Stimulated activated CD4-positive, alpha-beta T cell treated with anti-CD3 and anti-CD28 coated beads, Interleukin-2, amount 100 ng/mL, for 4 hours (primary cell): ENCODE measurements at places on chromosomes 4 and X.

GRCh38 chr4:128825226-128825625 is 15.7 kb downstream of the JADE1 start:
- no peak for DNase-seq

- peak; percentile 70 for DNase-seq
Observed at GRCh38 chr4:107824350-107825071, at the start of gene SGMS2. Gene SGMS2 (plus strand): TSS chr4:107824932. CDS start chr4:107895554, 70,622 bp downstream.

GRCh38 chr4:3239998-3240920 is 8.7 kb upstream of the MSANTD1 start:
- no peak for DNase-seq

- DNase-seq, result no peak
Observed at GRCh38 chrX:39731330-39731667, 366.5 kb downstream of the BCOR start.

- DNase-seq, result no peak
Observed at GRCh38 chr4:56424697-56425514, 10.5 kb downstream of the PPAT start.

DNA sequence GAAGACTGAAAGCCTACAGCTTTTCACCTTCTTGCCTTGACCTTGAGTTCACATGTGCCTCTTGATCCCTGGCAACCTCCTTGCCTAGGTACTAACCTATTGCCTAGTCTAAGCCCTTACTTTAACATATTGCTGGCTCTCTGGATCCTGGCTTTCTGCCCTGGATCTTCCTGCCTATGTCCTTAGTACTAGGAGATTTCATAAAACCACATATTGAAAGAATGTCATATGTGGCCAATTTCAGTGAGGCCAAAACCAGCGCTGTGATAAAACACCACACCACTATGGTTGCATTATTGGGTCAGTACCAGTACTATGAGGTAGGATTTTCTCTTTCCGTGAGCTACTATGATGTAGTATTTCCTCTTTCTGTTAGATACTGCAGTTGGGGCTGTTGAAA is 80.4 kb downstream of the CT47B1 start:
- no peak for DNase-seq

DNA sequence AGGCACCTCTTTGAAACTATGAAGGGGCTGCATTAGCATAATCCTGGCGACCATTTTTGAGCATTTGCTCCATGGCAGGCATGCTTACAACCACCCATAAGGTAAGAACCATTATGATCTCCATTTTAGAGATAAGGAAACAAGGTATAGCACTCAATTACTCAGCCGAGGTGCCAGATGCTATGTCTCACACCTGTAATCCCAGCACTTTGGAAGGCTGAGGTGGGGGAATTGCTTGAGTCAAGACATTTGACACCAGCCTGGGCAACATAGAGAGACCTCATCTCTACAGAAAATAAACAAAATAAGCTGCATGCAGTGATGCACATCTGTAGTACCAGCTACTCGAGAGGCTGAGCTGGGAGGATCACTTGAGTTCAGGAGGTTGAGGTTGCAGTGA is 43.6 kb downstream of the TIGD4 start:
- no peak for DNase-seq

DNA sequence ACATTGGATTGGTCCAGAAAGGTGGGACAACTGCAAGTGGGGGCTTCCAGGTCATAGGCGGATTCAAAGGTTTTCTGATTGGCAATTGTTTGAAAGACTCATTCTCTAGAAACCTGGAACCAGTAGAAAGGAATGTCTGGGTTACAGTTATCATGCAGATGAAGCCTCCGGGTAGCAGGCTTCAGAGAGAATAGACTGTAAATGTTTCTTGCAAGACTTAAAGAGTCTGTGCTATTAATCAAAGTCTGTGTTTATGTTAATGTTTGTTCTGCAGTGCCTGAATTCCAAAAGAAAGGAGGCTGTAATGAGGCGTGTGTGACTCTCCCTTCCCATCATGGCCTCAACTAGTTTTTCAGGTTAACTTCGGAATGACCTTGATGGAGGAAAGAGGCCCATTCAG is 43.9 kb upstream of the GC start:
- no peak for DNase-seq

- no peak for DNase-seq
Observed at GRCh38 chr4:184818216-184818564, 7.6 kb downstream of the ACSL1 start.

- no peak for DNase-seq
Observed at GRCh38 chr4:119490335-119490734, 138.3 kb downstream of the PDE5A start.

GRCh38 chr4:140863197-140863596 is 107.0 kb upstream of the TBC1D9 start:
- no peak for DNase-seq

DNA sequence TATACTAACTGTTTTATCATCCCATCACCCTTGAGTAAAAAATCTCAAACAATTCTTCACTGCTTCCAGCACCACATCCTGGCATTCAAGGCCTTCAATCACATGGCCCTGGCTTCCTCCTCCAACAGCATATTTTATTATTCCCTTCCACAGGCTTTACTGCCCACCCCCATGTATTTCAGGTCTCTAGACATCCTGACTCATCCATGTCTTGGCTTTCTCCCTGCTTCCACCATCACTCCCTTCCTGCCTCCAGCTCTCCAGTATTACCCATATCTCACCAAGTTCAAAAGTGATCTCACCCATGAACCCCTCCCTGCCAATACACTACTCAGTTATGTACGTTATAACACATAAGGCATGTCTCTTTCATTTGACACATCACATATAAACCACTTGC is 34.7 kb upstream of the PLAC1 start:
- no peak for DNase-seq

- DNase-seq, result no peak
Observed at GRCh38 chrX:30275498-30275897, 28.6 kb downstream of the MAGEB1 start.

DNA sequence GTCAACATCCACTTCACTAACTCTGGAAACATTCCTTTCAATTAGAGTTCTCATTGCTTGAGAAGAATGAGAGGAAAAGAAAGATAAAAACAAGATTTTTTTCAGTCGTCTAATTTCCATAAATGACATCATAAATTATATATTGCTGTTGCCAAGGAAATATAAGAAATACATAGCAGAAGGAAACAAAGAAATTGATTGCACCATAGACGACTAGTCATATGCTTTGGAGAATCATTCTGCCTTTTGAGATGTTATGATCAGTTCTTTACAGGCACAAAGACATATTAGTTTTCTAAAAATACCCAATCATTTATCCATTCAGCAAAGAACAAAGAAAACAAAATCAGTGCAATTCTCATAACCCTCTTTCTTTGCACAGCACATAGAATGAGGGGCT is 672 bp upstream of the C1QTNF7 start:
- DNase-seq, result no peak

DNA sequence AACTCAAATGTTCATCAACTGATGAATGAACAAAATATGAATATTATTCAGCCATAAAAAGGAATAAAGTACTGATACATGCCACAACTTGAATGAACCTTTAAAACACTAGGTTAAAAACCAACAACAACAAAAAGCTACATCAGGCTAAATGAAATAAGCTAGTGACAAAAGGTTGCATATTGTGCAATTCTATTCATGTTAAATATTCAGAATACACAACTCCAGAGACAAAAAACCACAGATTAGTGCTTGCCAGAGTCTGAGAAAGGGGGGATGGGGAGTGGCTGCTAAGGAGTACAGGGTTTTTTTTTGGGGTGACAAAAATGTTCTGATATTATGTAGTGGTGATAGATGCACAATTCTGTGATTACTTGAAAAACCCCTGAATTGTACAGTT is 58.5 kb downstream of the HAUS3 start:
- DNase-seq, result no peak

GRCh38 chrX:153879741-153880439 is 6.1 kb downstream of the L1CAM start:
- no peak for DNase-seq

GRCh38 chr4:69776696-69777095 is 16.3 kb upstream of the SULT1B1 start:
- DNase-seq, result no peak

GRCh38 chr4:110793381-110793801 is 170.5 kb upstream of the PITX2 start:
- no peak for DNase-seq

GRCh38 chr4:129641179-129641578 is 545.2 kb downstream of the C4orf33 start:
- DNase-seq, result peak; percentile 1

GRCh38 chr4:62004881-62005280 is 804.8 kb downstream of the ADGRL3 start:
- no peak for DNase-seq

GRCh38 chr4:53709693-53710092 is 118.4 kb upstream of the LNX1 start:
- DNase-seq, result no peak

GRCh38 chrX:3006495-3006894 is at the start of gene ARSH:
Gene ARSH (plus strand): TSS chrX:3006546. CDS start chrX:3006613, 67 bp downstream.
- no peak for DNase-seq

GRCh38 chr4:82989575-82990429 is 20.8 kb downstream of the LIN54 start:
- DNase-seq, result no peak

DNA sequence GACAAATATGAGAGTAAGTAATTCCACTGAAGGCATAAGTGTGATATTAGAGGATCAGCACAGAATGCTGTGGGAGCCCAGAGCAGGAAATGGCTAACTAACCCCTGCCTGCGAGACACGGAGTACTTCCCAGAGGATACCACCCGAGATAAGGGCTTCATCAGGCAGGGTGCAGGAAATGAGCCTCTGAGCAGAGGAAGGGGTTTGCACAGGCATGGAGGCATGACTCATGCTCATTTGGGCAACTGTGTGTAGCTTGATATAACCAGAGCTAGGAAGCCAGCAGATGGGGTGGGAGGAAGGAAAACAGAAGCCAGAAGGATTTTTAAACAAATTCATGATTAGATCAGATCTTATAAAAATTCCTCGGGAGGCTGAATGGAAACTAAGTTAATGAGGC is 70.0 kb upstream of the TSPAN5 start:
- DNase-seq, result no peak

DNA sequence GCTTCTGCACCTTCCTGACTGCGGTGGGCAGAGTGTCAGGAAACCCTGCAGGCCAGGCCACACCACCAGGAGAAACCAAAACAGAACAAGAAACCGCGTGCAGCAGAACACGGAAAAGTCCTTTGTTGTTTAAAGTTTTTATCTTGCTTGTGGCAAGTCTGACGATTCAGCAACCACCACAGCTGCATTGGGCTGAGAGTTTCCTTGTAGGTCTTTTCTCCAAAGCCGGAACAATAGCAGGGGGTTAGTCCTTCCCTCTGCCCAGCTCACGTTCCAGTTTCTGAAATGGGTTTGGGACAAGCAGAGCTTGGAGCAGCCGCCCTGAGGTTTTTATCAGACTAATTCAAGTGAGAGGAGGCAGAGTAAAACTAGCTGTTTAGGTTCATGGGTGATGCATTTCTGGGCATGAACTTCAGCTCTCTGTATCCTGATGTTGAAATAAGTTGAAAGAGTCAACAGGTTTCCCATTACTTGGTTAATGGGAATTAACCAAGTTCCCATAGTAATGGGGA is 216.9 kb downstream of the PTTG2 start:
- peak; percentile 26 for DNase-seq

GRCh38 chrX:140687706-140688105 is 21.9 kb upstream of the LINC00632 start:
- no peak for DNase-seq

GRCh38 chr4:28557755-28558154 is 1697.1 kb downstream of the STIM2 start:
- DNase-seq, result no peak

- DNase-seq, result no peak
Observed at GRCh38 chr4:82461710-82462109, 31.3 kb downstream of the ENOPH1 start.

GRCh38 chr4:30932581-30932980 is 212.4 kb downstream of the PCDH7 start:
- DNase-seq, result no peak

GRCh38 chrX:67570839-67571238 is 27.0 kb downstream of the AR start:
- no peak for DNase-seq

DNA sequence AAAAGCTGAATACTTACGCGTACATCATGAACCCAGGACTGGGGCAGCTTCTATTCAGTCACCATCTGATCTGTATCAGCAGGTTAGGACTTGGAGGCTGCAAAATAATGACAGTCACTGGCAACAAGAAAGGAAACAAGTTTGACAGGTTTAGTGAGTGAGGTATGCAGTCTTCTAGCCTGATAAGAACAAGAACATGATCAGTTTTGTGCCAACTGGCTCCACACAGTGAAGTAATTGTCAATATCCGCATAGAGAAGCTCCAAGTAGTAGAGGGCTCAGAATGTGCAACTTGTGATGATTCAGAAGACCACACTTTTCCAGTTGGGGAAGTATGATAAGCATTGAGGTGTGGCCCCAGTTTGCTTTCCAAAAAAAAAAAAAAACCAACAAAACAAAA is at the start of gene TMPRSS11F:
Gene TMPRSS11F (minus strand): TSS at position 77 of the 400 bp plus-strand sequence. CDS start 49 bp downstream, at position 28.
- DNase-seq, result no peak

DNA sequence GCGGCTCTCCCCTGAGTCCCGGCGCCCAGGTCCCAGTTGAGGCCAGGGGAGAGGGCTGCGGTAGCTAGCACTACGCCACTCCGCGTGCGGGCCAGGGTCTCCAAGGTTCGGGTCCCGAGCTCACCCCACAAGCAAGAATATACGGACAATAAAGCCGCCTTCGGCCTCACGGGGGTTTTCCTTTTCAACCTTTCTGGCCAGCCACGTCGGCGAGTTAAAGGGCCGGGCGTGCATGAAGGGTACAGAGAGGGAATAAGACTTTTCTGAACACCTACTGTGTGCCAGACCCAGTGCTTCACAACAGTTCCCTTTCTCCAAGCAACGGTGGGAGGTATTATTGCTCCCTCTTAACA is 138.5 kb upstream of the ZIC3 start:
- DNase-seq, result no peak

DNA sequence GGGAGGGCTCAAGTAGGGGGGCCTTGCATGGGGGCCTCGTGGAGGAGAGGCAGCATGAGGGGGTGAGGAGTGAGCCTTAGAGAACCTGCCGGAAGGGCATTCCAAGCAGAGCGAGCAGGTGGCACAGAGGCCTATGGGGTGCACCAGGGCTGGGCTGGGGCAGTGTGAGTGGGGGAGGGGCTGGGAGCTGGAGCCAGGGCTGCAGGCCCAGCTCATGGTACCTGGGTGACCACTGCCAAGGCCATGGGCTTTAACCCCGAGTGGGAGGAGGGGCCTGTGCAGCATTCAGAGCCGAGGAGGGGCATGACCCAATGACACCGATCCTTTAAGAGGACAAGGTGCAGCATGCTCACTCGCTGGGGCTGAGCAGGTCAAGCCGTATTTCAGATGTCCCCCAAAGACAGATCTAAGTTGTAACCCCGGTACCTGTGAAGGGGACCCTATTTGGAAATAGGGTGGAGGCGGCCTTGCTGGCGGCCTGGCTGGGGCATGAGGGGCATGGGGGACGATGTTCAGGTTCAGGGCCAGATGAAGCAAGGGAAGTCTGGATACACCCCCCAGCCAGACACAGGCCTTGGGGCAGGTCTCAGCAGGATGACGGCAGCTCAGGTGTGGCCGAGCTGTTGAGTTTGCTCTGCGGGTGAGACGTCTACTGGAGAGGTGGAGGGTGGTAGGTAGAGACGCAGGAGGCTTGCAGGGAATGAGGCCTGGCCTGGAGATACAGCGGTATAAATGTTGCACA is 137.0 kb downstream of the CPZ start:
- no peak for DNase-seq
